ENCODE measurements at places on chromosomes 7 and 10. TPM values are rescaled to one million over a fixed set of nuclear protein-coding genes. Genes with fewer than 3 reads are reported as not detected.
A peak's percentile ranks its signal among the peaks of the same experiment; 100 is the strongest.

CARD11 gene
- polyA plus RNA-seq = 3.2 TPM

IL6 gene
- polyA plus RNA-seq = 4.9 TPM

GRCh38 chr10:48464871-48465736 lies 139.8 kb downstream of the ARHGAP22 start:
- no peak for DNase-seq

ENTPD7 gene
- 15.6 TPM for polyA plus RNA-seq

FAM200A gene
- 15.6 TPM for polyA plus RNA-seq

RET gene
- 1.4 TPM for polyA plus RNA-seq

GRCh38 chr7:100825215-100825671 lies 2.1 kb downstream of the EPHB4 start:
- DNase-seq = no peak

TAS2R3 gene
- 0.35 TPM for polyA plus RNA-seq

SFXN2 gene
- polyA plus RNA-seq = 16.9 TPM

GRCh38 chr7:75638594-75639070 lies 100.1 kb downstream of the HIP1 start:
- peak; percentile 37 for DNase-seq

GRCh38 chr10:96637709-96638108 lies 50.9 kb upstream of the TM9SF3 start:
- no peak for DNase-seq

DNA sequence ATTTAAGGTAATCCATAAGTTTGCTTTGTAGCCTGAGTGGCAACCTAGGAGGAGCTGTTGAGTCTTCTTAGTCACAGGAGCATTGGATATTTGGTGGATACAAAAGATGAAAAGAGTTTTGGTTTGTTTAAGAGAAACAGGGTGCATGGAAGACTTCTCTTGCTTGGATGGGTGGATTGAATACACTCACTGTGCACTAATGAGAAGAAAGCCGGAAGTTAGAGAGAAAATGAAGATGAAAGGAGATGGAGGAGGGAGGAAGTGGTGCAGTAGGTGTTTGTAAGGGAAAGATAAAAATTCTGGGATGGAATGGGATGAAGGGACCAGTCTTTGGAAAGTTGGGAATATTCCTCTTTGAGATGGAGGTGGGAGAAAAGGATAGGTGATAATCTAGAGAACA lies 7.7 kb downstream of the MDFIC start:
- no peak for DNase-seq

- DNase-seq = no peak
These were observed 8.6 kb upstream of the ANLN start for GRCh38 chr7:36381056-36381455.

DNA sequence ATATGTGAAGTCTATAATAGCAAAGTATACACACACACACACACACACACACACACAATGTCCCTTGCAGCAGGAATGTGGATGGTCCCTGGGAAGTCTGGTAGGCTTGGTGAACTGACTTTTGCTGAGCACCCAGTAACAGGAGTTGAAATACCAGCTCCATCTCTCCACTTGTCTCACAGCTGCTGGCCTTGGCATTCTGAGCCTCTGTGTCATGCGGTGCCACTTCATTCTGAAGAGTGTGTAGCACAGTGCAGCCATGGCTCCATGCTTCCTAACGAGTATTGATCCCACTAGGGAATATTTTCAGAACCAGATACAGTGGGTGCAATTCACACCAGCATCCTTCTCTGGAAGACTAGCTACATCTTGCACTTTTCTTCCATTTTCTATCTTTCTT lies 192.4 kb downstream of the ADARB2 start:
- DNase-seq = peak; percentile 17

DNA sequence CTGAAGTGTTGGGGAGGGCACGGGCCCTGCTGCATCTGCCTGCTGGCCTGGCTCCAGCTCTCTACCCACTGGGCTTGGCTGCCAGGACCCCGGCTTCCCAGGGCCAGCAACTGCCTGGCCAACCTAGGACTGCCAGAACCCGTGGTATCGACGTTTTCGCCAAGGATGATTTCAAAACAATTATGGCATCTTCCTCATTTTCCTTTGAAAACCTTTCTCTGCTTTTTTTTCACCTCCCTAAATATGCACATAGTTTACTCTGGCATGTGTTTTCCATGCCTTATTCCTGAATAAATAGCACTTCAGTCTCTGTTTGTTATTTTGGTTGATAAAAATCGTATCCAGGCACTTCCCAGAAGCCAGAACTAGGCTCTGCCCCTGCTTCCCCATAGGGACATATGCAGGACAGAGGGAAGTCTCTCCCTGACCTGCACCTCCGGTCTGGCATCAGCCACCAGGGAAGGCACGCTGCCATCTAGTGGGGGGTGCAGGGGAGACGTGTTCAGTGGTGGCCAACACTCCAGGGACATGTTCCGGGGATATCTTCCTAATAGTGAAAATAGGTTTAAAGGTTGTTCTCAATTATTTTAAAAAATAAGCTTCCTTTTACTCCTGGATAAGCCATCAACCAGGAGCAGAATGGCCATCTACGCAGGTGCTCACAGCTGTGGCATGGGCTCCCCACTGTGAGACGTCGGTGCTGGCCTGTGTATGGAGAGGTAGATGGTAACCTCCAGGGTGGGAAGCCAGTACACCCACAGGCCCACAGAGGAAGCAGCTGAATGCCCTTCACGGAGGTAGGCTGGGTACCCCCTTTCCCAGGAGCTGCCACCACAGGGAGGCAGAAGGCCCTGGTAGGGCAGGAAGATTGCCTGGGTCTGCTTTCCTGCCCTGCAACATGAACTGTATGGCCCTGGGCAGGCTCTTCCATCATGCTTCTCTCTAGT lies 30.7 kb upstream of the ANTXRL start:
- peak; percentile 68 for DNase-seq

GRCh38 chr7:27062946-27063345 lies 32.9 kb downstream of the HOXA1 start:
- DNase-seq = no peak

DNA sequence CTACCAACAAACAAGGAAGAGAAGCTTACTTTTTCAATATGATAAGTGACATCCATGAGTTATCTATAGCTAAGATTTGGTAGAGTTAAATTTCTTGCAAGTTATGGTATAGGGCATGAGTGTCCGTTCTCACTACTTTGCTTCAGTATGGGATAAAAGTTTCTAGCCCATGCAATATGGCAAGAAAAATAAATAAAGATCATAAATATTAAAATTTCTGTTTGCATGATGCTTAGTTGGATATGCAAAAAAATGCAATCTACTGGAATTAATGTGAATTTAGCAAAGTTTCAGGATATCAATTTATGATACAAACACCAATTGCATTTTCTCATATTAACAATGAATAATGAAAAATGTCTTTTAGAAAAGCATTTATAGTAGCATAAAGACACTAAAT lies 148.7 kb upstream of the ADARB2 start:
- DNase-seq = no peak

DNA sequence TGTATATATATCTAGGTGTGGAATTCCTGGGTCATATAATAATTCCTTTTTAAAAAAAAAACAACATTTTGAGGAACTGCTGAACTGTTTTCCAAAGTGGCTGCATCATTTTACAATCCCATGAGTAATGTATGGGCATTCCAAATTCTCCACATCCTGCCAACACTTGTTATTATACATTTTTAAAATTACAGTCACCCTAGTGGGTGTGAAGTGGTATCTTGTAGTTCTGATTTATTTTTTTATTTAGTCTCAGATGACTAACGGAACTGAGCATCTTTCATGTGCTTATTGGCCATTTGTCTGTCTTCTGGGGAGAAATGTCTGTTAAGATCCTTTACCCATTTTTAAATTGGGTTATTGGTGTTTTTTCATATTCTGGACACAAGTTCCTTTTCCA lies 12.0 kb upstream of the KLHL7 start:
- no peak for DNase-seq

SNCG gene
- polyA plus RNA-seq = 4.3 TPM

DEPP1 gene
- polyA plus RNA-seq = 49.8 TPM

DNA sequence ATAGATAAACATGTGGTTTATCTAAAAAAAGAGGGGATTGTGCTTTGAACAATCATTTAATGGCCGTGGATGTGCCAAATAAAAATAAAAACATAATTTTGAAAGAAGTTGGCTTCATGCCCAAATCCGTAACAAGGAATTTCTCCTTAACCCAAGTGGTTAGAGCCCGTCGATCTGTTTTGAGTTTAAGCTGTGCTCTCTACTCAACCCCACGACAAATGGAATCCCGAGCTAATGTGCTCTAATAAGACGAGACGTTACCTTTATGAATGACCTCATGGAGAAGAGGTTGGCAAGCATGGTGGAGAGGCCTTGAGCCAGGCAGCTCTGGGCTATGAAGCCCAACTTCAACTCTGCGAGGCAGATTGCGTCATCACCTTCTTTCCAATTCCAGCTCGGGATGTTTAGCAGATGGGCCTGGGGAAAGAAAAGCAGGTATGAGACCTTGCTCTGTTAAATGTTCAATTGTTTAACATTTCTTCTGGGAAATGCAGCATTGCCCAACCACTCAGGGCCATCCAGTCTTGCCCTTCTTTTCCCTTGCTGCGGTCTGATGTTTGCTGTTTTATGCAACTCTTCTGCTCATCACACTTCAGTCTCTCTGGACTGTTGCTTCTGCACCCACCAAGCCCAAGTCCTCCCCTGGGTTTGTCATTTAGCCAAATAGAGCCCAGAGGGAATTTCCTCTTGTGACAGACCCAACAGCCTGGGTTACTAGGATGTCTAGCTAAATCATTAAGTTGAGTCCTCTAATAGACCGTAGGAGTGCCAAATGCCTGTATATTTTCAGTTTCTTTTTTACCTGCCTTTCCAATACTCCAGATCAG lies 564.6 kb downstream of the KCNMA1 start:
- peak; percentile 82 for DNase-seq

GRCh38 chr10:24651923-24652322 lies 71.8 kb downstream of the ARHGAP21 start:
- no peak for DNase-seq

DIP2C gene
- polyA plus RNA-seq = 19.2 TPM

PRPF18 gene
- polyA plus RNA-seq = 27.4 TPM

DNA sequence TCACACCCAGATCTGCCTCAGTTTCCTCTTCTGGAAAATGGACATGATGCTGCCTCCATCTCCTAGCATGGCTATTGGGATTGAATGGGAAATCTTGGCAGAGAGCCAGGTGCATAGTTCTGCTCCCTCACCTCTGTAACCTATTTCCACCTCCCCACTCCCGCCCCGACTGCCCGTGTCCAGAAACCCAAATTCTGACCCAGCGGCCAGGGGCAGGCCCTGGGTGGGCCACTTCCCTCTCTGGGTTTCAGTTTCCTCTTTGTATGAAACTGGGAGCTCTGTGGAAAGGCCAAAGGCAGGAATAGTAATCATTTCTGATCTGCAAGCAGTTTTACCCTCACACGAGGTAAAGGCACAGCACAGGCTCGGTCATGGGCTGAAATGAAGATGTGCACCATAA lies 74.1 kb upstream of the DUSP5 start:
- DNase-seq = no peak

GRCh38 chr10:79355420-79356017 lies 8.2 kb downstream of the PPIF start:
- no peak for DNase-seq

DNA sequence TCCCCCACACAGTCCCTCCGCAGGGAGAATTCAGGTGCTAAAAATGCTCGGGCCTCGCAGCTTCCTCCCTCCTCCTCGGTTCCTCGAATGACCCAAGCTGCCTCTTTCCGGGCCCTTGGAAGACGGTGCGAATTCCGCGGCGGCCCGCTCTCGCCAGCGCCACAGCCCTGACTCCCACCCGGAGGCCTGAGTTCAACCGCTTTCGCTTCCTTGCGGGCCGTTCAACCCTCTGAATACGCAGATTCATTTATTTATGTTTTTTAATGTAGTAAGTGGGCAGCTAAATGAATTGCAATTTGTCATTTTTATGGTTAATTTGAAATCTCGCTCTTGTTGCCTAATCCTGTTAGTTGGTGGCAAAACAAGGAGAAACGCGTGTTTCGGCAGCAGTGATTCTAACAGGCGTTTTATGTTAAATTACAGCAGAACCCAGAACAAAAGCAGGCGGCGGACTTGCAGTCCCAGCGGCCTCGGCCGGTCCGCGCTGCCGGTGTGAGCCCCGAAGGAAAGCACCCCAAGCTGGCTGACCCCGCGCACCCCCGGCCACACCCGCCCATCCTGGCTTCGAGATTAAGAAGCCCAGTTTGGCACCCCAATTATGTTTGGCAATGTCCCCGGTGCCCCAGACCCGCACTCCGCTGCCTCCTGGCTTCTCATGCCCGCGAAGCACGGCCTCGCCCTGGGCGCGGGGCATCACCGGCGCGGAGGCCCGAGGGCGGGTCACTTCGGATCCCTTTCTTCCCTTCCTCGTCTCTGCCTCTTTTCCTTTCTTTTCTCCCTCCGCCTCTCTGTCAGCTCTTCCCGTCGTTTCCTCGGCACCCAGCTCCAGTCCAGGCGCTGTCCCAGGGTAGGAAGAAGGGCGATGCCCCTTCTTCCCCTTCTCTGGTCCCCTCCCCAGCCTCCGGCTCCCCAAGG lies 75.9 kb downstream of the INSIG1 start:
- no peak for DNase-seq

DNA sequence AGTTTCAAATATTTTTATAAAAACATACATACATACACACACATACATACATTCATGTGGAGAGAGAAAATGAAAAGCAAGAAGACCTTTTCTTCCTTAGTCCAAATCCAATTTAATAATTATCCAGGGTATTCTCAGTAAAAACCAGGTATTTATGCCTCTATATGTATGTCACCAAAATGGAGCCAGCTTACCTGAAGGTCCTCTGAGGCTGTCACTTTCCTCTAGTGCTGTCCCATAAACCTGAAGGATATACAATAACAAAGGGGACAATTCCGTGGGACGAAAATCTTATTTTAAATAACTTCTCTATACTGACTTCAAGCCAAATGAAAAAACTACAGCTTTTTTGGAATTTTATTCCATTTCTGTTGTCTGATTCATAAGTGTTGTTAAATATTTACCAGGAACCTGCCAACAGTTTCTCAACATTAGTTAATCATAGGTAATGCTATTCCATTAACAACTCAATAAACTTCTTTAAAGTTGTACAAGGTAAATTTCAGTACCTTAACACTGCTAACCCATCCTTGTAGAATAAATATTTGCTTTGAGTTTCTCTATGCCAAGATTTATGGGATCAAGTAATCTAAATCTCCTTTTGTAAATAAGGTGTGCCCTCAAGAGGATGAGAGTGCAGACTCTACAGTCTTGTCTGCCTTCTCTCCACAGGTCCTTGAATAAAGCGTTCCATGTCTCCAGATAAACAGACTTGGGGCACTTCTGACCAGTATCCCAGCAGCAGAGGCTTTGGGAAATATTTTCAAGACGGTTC lies 260.3 kb downstream of the AHR start:
- DNase-seq = no peak
